Suprapubic skin (tissue), 4 donors: ENCODE measurements at places on chromosomes 3 and 15.

GRCh38 chr3:154011036-154011435, 110.2 kb upstream of the ARHGEF26 start:
- no peak for DNase-seq

DNA sequence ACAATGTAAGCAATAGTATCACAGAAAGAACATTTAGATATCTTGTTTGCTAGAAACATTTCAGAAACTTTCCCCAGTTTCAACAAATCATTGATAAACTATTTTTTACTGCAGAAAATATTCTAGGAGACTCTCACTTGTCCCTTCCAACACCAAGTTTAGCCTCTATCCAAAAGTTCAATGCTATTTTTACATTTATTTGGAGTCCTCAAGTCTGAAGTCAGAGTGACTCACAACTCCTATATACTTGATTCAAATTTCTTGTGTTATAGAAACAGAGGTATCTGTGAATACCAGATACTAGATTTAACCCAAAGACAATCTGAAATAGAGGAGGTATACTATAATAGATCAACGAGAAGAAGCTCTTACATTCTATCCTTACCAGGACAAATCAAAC, 49.6 kb downstream of the RFX7 start:
- no peak for DNase-seq

DNA sequence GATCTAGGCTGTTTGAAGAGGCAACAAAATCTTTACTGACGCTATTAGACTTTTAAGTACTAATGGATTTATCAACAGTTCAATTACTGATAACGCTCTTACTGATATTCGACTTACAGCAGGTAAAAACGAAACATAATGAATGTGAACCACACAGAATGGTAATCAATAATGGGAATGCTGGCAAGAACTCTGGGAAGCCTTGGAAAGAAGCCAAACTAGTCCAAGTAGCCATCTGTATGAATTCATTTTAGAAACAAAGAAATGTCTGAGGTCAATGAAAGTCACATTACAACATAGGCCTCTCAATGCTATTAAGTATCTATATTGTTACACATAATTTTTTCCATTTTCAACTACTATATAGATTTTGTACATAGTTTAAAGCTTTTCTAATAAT, 130.0 kb downstream of the DMXL2 start:
- no peak for DNase-seq

- no peak for DNase-seq
These were observed 413.6 kb upstream of the GRM7 start for GRCh38 chr3:6447166-6447801.

- no peak for DNase-seq
These were observed 494.3 kb downstream of the SQOR start for GRCh38 chr15:46129145-46129544.

GRCh38 chr15:71125831-71126450, 10.7 kb downstream of the THSD4 start:
- DNase-seq = no peak

GRCh38 chr15:52340093-52340492, 44.5 kb upstream of the MYO5C start:
- DNase-seq = no peak

DNA sequence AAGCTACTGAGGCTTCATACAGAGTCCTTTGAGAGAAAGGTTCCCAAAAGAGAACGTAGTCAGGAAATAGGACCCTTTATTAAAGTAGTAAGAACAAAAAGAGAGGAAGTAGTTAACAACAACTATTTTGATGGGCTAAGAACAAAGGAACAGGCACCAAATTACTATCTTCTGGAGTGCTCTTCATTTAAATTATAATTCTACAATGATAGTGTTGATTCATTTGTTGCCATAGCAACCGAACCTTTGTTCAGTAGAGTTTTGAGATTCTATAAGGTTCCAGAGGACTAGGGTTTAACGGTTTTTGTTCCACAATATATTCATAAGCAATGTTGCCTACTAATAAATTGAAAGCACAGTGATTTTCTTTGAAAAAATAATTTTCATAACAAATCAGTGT, 78.8 kb downstream of the CMSS1 start:
- DNase-seq = no peak

DNA sequence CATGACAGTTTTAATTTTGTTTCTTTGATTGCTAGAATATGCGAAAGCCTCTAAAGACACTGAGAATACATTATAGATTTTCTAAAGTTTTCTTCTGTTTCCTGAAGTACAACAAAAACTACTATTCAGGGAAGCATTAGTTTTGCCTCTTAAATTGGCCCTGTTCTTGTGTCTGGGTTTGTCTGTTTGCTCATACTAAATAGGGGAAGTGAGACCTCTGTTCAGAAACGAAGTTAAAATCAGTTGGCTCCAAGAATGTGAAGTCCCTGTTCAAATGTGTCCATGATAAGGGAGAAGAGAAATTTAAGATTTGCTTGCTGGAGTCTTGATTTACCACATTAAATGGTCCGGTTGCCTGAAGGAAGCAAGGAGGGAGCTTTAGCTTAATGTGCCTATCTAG, 327.3 kb upstream of the GBE1 start:
- DNase-seq = no peak

GRCh38 chr3:24254649-24255048, 240.0 kb downstream of the THRB start:
- no peak for DNase-seq

- DNase-seq = peak; percentile 92
These were observed 18.8 kb downstream of the BCL2L10 start for GRCh38 chr15:52093539-52094510.

GRCh38 chr3:189232790-189233189, 61.0 kb downstream of the TPRG1 start:
- DNase-seq = no peak

- DNase-seq = no peak
These were observed 32.4 kb downstream of the TGFBR2 start for GRCh38 chr3:30638685-30639412.

DNA sequence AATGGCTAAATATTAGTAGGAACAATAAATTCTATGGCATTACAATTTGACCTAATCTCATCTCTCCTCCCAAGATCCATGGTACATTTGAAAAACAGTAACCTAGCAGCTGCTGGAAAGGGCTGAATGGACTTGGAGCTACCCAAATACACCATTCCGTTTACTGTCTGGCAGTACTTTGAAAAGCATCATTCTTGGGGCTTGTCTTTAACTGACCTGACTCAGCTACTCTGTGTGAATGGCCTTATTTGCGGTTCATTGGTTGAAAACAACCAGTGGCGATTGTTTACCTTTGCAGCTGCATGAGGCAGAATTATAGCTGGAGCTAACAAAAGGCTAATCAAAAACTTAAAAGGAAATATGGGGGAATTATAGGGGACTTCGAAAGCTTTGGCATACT, 311.2 kb upstream of the MCTP2 start:
- no peak for DNase-seq
